ENCODE measurements at places on chromosomes 16 and 17. TPM values are rescaled to one million over a fixed set of nuclear protein-coding genes. Genes with fewer than 3 reads are reported as not detected.
A peak's percentile ranks its signal among the peaks of the same experiment; 100 is the strongest.

The CACNG1 gene
- total RNA-seq, result not detected

The ELMO3 gene
- 81.5 TPM for total RNA-seq

The NPIPA2 gene
- not detected for total RNA-seq

The KRT36 gene
- not detected for total RNA-seq

The KLHL10 gene
- total RNA-seq, result 0.32 TPM

DNA sequence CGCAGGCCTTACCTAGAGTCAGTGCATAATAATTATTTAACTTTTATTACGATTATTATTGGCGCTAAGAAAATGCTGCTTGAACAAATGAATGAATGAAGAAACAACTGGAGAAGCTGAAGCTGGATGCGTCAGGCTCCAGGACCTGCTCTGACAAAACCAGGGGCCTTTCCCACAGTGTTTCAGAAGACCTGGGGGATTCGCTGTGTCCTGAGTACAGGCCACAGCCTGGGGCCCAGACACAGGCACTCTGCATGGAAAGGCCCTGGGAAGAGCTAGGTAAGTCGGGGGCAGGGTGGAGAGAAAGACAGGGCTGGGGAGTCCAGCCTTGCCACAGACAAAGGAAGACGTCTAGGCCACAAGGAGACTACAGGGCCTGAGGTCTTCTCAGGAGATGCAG lies 226.1 kb downstream of the ZNF423 start:
- DNase-seq, result no peak

- DNase-seq, result no peak
Observed at GRCh38 chr16:3904875-3905274, 24.4 kb upstream of the CREBBP start.

GRCh38 chr17:37292429-37293139 lies 83.2 kb upstream of the C17orf78 start:
- DNase-seq, result no peak

GRCh38 chr17:36132421-36132831 lies 28.8 kb downstream of the CCL4 start:
- DNase-seq, result no peak

- no peak for DNase-seq
Observed at GRCh38 chr16:61366006-61366405, 670.2 kb downstream of the CDH8 start.

DNA sequence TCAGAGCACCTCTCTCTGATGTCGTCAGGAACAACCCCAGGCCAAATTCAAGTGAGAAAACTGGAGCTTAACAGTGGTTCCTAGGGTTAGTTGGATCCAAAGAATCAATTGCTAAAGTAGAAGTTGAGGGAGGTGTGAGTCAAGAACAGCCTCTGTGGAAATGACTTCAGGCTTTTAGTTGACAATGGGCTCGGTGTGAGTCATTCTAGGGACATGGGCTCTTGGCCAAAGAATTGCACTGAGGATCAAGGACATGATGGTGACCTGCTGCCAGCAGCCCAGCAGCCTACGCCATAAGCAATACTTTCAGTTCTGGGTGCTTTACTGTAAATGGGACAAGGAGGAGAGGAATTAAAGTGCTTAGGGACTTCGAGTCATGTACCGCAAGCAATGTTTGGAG lies 32.1 kb upstream of the SMURF2 start:
- peak; percentile 71 for DNase-seq

DNA sequence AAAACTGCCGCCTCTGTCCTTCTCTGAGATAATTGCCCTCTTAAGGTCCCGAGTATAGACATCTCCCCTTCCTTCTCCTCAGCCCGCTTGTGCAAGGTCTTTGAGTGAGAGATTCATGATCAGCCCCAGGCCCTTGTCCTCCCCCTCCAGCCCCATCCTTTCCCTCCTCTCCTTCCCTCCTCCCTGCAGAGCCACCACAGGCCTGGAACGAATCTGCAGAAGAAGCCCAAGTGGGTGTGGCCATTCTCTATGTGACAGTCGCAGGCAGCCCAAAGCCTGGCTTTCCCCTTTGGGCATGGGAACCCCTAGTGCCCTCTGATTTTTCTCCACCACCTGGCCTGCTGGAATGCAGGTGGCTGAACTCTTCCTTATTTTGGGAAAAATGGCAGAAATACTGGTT lies 7.2 kb upstream of the NDRG4 start:
- no peak for DNase-seq

DNA sequence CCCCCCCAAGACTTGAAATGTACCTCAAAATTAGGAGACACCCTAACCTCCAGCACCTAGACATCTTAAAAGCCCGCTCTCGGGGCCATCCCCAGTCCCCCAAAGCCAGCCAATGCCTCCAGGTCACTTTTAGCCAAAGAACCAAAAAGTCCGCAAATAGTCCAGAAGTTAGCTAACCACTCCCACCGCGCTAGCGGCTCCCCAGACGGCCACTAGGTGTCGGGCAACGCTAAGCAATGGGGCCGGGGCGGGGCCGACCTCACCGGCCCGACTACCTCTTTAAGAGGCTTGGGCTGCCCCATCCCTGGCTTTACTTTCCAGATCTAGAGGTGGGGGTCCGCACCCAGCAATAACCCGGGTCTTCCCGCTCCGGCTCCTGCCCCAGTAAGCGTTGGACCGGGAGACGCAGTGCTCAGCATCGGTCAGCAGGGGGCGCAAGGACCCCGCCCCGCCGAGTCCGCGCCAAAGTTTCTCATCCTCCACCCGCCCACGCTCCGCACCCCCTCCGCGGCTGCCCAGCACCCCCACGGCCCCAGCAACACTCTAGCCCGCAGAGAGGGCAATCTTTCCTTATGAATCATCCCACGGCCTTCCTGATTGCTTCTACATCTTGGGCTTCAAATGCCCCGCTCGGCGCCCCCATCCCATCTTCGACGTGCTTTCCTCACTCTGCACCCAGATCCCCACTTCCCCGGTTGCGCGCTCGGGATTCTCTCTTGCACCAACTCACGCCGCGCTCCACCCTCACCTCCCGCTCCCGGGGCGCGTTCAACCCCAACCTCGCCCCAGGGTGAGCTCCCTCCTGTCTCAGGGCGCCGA lies 765 bp downstream of the COL1A1 start:
- DNase-seq, result peak; percentile 91

DNA sequence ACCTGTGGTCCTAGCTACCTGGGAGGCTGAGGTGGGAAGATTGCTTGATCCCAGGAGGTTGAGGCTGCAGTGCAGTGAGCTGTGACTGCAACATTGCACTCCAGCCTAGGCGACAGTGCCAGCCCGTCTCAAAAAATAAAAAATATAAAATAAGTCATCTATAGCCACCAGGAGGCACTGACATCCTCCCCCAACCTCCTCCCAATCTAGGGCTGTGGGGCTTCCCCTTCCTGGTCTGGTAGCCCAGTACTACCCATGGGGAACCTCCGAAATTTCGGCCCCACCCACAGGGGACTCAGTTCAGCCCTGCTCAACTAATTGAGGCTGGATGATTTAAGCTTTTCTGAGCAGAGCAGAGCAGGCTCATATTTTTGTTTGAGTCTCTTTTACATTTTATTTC lies 3.2 kb downstream of the ZSCAN10 start:
- peak; percentile 51 for DNase-seq

GRCh38 chr17:35404360-35404759 lies 27.9 kb downstream of the SLFN12 start:
- DNase-seq, result no peak

- DNase-seq, result peak; percentile 81
Observed at GRCh38 chr17:39239640-39240314, 14.0 kb upstream of the STAC2 start.

DNA sequence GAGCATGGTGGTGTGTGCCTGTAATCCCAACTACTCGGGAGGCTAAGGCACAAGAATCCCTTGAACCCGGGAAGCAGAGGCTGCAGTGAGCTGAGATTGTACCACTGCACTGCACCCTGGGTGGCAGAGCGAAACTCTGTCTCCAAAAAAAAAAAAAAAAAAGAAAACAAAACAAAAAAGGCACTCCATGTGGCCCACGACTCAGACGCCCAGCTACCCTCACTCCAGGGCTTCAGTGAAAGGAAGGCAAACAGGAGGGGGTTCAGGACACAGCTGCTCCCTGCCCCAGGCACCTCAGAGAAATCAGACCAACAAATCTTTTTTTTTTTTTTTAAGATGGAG lies 91.7 kb downstream of the LITAF start:
- DNase-seq, result no peak

GRCh38 chr17:9116311-9116835 lies 95.1 kb downstream of the NTN1 start:
- no peak for DNase-seq

GRCh38 chr17:49557312-49558024 lies 18.2 kb upstream of the NXPH3 start:
- DNase-seq, result no peak

DNA sequence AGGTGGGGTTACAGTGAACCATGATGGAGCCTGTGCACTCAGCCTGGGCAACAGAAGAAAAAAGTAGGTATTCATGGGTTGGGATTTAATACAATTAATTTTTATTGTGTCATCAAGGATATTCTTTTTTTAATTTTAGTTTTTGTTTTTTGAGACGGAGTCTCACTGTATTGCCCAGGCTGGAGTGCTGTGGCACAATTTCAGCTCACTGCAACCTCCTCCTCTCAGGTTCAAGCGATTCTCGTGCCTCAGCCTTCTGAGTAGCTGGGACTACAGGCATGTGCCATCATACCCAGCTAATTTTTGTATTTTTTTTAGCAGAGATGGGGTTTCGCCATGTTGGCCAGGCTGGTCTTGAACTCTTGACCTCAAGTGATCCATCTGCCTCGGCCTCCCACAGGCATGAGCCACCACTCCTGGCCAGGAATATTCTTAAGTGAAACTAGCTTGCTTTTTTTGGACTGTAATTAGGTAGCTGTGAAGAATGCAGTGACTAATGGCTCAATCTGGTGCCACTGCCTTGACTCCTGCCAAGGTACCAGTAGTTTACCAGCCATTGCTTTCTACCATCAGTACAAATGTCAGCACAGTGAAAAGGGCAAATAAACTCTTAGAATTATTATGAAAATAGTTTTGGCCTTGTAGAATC lies 4.8 kb downstream of the PPM1D start:
- DNase-seq, result no peak

DNA sequence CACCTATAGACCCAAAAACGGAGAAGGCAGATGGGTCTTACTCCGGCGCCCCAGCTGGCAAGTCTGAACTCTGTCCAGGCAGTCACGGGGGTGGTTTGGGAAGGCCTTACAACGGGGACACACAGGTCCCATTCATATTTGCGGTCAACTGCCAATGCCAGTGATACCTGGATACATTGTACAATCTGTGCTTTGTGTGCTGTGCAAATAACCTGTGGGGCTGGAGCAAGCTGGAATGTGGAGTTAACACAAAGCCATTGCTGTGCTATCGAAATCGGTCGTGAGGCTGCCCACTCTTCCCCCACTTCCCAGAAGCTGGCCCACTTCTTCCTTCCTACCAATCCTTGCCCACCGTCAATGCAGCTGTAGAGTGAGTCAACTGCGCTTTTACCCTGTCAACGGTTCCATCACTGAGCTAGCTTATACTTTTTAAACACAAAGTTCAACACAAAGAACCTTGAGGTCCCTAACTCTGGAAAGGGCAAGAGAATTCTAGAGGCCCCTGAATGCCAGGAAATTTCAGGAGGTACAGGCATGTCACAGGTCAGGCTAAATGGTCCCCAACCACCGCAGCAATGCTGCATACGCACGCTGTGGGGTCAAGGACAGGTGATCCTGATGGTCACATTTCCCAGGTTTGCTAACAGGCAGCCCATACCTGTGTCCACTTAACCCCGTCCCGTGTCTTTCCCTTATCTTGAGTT lies 122.8 kb downstream of the ZFHX3 start:
- no peak for DNase-seq

- peak; percentile 77 for DNase-seq
Observed at GRCh38 chr17:68378268-68379176, 78.8 kb downstream of the WIPI1 start.

- no peak for DNase-seq
Observed at GRCh38 chr17:60602385-60602742, 2.4 kb downstream of the PPM1D start.

- DNase-seq, result no peak
Observed at GRCh38 chr17:58756246-58757161, 850 bp downstream of the PPM1E start.

DNA sequence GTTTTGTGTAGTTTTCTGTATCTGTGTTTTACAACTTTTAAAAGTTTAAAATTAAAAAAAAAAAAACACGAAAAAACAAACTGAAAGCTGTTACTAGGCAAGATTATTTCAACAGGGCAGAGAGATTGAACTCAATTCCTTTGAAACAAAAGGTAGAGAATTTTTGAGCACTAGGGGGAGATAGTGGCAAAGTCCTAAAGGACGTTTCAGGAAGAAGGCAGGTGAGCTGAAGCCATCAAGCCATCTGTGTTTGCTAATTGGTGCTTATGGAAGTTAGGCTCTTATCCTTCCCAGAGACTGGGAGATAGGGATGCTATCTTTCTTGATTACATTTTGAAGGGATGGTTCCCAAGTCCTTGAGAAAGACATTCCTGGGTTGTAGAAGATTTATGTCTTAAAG lies 70.6 kb upstream of the CLEC3A start:
- no peak for DNase-seq
